SHP77 treated with DMSO at 0.1 percent for 48 hours (cell line): ENCODE measurements at places on chromosomes 11 and 22.

DNA sequence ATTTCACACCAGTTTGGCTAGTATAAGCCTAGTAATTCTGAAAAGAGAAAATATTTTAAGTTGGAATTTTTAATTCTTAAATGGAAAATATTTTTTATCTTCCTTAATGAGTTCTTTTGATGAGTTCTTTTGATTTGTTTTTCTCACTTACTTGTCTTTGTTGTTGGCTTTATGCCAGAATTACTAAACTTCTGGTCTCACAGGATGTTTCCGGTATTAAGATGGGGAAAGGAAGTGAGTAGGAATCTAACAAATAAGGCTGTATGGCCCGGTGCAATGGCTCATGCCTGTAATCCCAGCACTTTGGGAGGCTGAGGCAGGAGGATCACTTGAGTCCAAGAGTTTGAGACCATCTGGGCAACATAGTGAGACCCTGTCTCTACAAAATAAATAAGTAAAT, 106.4 kb downstream of the ARHGAP42 start:
- DNase-seq: no peak

GRCh38 chr11:78783301-78783700, 208.6 kb upstream of the NARS2 start:
- no peak for DNase-seq

DNA sequence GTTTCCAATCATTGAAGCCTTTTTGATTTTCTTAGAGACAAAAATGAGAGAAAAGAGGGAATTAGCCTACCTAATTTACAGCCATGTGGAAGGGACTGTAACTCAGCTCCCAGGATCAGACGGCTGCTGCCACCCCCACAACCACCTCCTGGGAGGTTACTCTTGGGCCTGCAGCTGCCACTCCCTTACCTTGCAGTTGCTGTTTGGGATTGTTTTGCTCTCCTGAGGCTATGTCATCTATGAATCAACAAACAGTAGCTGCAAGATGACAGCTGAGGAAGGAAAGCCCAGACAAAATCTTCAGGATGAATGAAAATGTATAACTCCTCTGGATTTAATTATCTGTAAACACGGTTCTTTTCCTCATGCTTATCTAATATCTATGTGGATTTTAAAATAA, 28.0 kb upstream of the ZC3H12C start:
- no peak for DNase-seq

DNA sequence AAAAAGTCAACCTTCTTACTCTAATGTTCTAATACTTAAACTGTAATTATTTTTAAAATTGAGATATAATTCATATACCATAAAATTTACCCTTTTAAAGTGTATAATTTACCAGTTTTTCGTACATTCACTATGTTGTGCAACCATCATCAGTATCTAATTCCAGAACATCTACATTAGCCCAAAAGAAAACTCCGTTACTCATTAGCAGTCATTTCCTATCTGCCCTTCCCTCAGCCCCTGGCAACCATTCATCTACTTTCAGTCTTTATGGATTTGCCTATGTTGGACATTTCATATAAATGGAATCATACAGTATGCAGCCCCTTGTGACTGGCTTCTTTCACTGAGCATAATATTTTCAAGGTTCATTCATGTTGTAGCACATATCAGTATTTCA, 22.2 kb downstream of the SGSM3 start:
- no peak for DNase-seq

DNA sequence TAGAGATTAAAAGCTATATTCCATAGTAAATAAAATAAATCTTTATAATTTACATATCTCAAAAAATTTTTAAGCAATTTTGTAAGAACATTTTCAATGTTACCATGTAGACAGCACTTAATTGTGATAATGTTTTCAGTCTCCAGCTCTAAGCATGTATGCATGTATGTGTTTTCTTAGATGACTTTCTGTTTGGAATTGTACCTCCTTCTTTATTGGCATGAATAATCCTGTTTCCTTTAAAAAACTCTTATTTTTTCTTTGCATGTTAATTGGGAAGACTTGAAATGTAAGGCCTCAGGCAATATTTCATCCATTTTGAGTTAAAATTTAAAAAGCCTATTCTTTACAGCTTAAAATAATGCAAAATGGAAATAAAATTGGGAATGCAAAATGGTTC, 2.0 kb upstream of the OR2AG1 start:
- no peak for DNase-seq

DNA sequence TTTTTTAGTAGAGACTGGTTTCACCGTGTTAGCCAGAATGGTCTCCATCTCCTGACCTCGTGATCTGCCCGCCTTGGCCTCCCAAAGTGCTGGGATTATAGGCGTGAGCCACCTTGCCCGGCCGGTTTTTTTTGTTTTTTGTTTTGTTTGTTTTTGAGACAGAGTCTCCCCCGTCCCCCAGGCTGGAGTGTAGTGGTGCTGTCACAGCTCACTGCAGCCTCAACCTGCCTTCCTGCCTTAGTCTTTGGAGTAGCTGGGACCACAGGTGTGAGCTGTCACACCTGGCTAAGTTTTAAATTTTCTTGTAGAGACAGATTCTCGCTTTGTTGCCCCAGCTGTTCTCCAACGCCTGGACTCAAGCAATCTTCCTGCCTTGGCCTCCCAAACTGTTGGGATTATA, 3.2 kb downstream of the PPIL2 start:
- DNase-seq: no peak

GRCh38 chr11:117282956-117283355, 8.2 kb upstream of the BACE1-AS start:
- DNase-seq: no peak

DNA sequence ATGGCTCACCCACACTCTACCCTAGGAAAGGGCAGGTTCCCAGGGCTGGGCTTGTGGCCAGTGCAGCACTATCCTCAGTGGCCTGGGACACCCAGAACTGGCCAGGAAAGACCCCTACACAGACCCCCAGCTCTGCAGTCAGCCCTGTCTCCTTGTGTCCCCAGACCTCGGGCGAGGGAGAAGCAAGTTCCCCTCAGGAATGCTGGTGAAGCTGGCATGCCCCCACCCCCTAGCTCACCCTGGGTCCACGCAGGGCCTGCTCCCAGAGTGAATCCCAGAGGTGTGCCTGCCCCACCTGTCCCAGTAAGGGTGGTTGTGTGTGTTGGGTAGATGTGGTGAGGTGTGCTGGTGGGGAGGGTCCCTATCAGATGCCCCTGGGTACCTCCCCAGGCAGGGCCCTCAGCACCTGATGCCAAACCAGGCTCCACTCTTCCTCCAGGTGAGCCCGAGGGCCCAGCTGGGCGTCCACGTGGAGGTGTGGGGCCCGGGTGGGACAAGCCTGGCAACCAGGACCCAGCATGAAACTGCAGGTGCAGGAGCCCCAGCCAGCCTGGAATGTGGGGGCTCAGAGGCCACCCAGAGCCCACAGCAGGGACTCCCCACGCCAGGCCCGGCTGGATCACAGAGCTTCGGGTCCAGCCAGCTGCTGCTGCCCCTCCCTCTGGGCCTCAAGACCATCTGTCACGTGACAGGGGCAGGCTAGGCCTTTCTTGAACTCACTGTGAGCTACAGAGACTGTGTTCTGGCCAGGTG, 48.4 kb upstream of the KCNQ1OT1 start:
- no peak for DNase-seq

GRCh38 chr11:108891143-108891542, 226.3 kb downstream of the DDX10 start:
- no peak for DNase-seq

DNA sequence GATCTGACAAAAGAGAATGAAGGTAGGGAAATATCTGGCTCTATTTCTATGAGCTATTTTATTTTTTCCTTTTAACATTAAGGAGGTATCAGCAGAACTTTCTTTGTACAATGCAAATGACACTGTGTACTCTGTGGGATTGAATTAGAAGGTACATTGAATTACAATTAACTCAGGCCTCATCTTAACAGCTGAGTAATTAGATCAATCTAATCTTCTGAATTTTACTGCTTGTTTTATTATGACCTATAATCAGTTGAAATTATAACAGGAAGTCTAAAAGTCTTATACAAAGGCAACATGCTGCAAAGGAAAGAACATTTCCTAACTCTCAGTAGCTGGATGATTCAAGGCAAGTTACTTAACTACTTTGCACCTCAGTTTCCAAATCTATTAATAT, 69.8 kb downstream of the RELT start:
- DNase-seq: no peak
